ENCODE measurements at places on chromosomes 16 and 17. TPM values are rescaled to one million over a fixed set of nuclear protein-coding genes. Genes with fewer than 3 reads are reported as not detected.

IRX3 gene
- total RNA-seq, result 13.0 TPM

TEX14 gene
- total RNA-seq, result 0.20 TPM

ARL17B gene
- total RNA-seq, result 15.3 TPM

SLC39A11 gene
- 16.3 TPM for total RNA-seq

RNFT1 gene
- 8.6 TPM for total RNA-seq

SYNGR3 gene
- 45.7 TPM for total RNA-seq

CHD9NB gene
- 1.8 TPM for total RNA-seq

MEFV gene
- total RNA-seq, result not detected

HYDIN gene
- 7.0 TPM for total RNA-seq

PRAC1 gene
- not detected for total RNA-seq

ADAD2 gene
- total RNA-seq, result not detected

ZACN gene
- total RNA-seq, result 1.9 TPM

CIITA gene
- 0.69 TPM for total RNA-seq

MAF gene
- total RNA-seq, result 5.0 TPM

SEPTIN1 gene
- total RNA-seq, result 2.9 TPM

STAC2 gene
- 1.8 TPM for total RNA-seq

EIF4A3 gene
- 110 TPM for total RNA-seq

ADORA2B gene
- 0.32 TPM for total RNA-seq

RSAD1 gene
- 22.0 TPM for total RNA-seq

TBX6 gene
- total RNA-seq, result 0.86 TPM

KRT23 gene
- total RNA-seq, result not detected

HID1 gene
- 106 TPM for total RNA-seq

LRRC37A gene
- 11.5 TPM for total RNA-seq

CDT1 gene
- total RNA-seq, result 5.6 TPM

TP53TG3F gene
- total RNA-seq, result not detected

KLHL10 gene
- total RNA-seq, result not detected

NXN gene
- total RNA-seq, result 177 TPM

PRSS36 gene
- 0.61 TPM for total RNA-seq

DPEP3 gene
- not detected for total RNA-seq

ALOX12 gene
- total RNA-seq, result not detected

RFWD3 gene
- total RNA-seq, result 30.5 TPM

ULK2 gene
- 42.3 TPM for total RNA-seq

WFDC1 gene
- 0.93 TPM for total RNA-seq

FOXJ1 gene
- total RNA-seq, result not detected

MT1E gene
- total RNA-seq, result not detected

CRHR1 gene
- 0.71 TPM for total RNA-seq

ZNF652 gene
- 37.4 TPM for total RNA-seq

SPN gene
- 0.27 TPM for total RNA-seq

NOL11 gene
- total RNA-seq, result 40.6 TPM

RND2 gene
- 75.8 TPM for total RNA-seq

ARL5C gene
- not detected for total RNA-seq

DHRS7C gene
- total RNA-seq, result not detected

KRT14 gene
- total RNA-seq, result not detected

FAM20A gene
- total RNA-seq, result 0.37 TPM

HSF5 gene
- 0.10 TPM for total RNA-seq

ICAM2 gene
- not detected for total RNA-seq

CCT6B gene
- 2.4 TPM for total RNA-seq

TBC1D28 gene
- total RNA-seq, result 0.44 TPM

SSTR5 gene
- 1.3 TPM for total RNA-seq

NDE1 gene
- 12.4 TPM for total RNA-seq

SLC6A2 gene
- not detected for total RNA-seq

OVCA2 gene
- total RNA-seq, result 16.3 TPM

KRTAP2-3 gene
- not detected for total RNA-seq

CTRB2 gene
- total RNA-seq, result not detected

COX4I1 gene
- total RNA-seq, result 544 TPM

CCL2 gene
- total RNA-seq, result not detected

IGF2BP1 gene
- total RNA-seq, result 260 TPM

All from glutamatergic neuron (in vitro differentiated cells).